ENCODE measurements at places on chromosomes 11 and 22.

GRCh38 chr11:17927041-17927440, 85.8 kb downstream of the SERGEF start:
- no peak overlapping the region for H3K4me3 ChIP-seq
- H3K4me1 ChIP-seq = no peaks in the 10 kb centered on the region
- H3K27me3 ChIP-seq = no peaks in the 10 kb centered on the region
- no peak overlapping the region for H3K27ac ChIP-seq
- DNase-seq = no peak

DNA sequence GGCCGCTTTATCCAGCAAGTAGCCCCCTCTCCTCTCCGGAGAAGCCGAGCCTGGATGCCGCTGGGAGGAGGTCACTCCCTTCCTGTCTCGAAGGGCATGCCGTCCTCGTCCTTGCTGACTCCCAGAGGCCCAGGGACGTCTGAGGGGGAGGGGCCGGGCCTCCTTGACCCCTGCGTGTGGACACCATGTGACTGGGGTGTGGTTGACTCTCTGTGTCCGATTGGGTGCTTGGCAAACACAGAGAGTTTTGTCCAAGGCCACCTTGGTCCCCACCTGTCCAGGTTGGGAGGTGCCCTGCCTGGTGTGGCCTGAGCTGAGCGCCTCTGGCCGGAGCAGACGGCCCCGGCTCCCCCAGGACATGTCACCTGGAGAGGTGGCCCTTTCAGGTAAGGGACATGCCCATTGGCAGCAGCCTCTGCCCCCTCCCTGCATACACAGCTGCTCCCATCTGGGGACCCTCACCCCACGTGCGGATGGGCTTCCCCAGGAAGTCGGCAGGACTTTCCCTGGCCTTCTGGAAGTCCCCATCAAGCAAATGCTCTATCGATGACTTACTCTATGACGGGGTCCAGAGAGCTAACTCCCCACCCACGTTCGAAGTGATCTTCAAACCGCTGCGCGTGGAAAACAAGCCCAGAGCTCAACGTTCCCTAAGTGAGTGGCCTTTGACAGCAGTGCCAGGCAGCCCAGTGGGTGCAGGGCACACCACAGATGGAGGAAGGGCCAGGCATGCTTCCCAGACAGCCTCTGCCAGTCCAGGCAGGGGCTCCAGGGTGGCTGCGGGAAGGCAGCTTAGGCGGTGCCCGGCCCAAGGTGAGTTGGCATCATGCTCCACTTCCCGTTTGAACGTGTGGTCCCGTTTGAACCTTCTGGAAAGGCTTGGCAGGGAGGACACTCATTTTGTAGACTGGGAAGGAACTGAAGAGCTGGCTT, at the start of gene SMIM38:
SMIM38 (plus strand) TSS at position 634 of the 933 bp plus-strand sequence. CDS start 1,912 bp downstream, outside the sequence.
- peaks cover 19% of the 10 kb centered on the region for H3K27me3 ChIP-seq
- H3K36me3 ChIP-seq = no peaks in the 10 kb centered on the region
- H3K4me1 ChIP-seq = no peaks in the 10 kb centered on the region
- no peak for DNase-seq
- no peak within 1 kb of the TSS for H3K27ac ChIP-seq

DNA sequence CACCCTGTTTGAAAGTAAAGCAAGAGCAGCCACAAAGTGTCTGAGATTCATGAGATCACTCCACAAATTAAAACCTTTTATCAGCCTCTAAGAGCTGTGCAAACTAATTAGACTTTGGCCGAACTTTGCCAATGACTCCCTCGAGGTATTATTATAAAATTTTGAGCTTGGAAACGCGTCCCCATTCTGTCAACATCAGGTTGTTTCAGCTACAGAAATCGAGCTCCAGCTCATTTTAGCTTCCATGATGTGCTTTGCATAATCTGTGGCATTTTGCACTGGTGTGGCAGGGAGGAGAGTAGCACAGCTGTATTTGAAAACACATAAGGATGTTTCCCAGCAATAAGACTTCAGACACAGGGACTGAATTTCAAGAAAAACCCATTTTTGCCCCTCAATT, 872.2 kb downstream of the NTM start:
- H3K27me3 ChIP-seq = no peaks in the 10 kb centered on the region
- H3K4me3 ChIP-seq = no peak overlapping the region
- H3K4me1 ChIP-seq = no peaks in the 10 kb centered on the region

DNA sequence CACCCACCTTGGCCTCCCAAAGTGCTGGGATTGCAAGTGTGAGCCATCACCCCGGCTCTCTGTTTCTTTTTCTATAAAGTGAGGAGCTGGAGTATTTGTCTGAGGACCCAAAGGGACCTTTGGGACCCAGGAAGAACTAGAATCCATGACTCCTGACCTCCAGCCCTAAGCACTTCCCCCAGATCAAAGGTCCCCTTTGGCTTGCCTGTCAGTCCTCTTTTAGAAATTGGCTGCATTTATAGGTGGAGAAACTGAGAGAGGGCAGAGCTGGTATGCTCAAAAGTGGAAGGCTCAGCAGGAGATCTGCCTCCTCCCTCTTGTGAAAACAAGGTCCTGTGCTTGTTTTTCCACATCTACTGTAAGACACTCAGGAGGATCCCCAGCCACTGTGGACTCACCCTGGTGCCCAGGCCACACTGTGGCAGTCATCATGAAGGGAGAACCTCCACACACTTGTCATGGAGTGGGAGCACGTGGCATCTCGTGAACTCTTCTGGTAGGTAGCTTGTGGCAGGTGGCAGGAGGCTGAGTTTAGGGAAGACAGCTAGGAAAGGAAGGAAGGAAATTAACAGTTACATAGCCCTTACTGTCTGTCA, 12.4 kb upstream of the PLEKHA7 start:
- no peak for DNase-seq
- H3K4me3 ChIP-seq = no peak overlapping the region

- no peaks in the 10 kb centered on the region for H3K4me1 ChIP-seq
- no peak for DNase-seq
- no peaks in the 10 kb centered on the region for H3K36me3 ChIP-seq
- H3K27ac ChIP-seq = no peak overlapping the region
Measured at GRCh38 chr11:131350872-131351271, 19.5 kb upstream of the NTM start.

DNA sequence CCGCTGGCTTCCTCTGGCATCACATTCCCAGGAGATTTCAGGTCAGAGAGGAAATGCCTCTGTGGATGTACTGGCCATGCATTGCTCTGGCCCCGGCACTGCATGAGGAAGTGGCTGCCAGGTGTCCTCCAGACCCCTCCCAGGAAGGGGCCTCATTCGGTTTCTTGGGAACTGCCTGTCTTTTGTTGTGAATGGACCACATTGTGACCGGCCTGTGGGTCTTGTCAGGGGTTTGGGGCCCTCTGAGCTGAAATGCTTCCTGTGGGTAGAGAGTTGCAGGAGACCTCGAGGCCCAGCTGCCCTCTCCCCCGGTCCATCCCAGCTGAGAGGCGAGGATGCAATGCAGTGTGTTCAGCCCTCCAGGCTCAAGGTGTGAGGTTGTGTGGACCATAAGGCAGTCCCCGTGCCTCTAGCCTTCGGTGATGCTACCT, 18.8 kb upstream of the ST3GAL4 start:
- DNase-seq = no peak
- H3K4me3 ChIP-seq = no peak overlapping the region
- no peaks in the 10 kb centered on the region for H3K27me3 ChIP-seq
- peak overlapping the region; percentile 52 for H3K27ac ChIP-seq
- peaks cover 25% of the 10 kb centered on the region for H3K36me3 ChIP-seq

- no peaks in the 10 kb centered on the region for H3K36me3 ChIP-seq
- no peak overlapping the region for H3K4me3 ChIP-seq
- DNase-seq = no peak
Measured at GRCh38 chr11:119599864-119600541, 129.0 kb downstream of the NECTIN1 start.

GRCh38 chr11:133204158-133204557, 328.1 kb downstream of the OPCML start:
- H3K4me1 ChIP-seq = no peaks in the 10 kb centered on the region
- no peaks in the 10 kb centered on the region for H3K36me3 ChIP-seq
- no peak for DNase-seq
- H3K27ac ChIP-seq = no peak overlapping the region

DNA sequence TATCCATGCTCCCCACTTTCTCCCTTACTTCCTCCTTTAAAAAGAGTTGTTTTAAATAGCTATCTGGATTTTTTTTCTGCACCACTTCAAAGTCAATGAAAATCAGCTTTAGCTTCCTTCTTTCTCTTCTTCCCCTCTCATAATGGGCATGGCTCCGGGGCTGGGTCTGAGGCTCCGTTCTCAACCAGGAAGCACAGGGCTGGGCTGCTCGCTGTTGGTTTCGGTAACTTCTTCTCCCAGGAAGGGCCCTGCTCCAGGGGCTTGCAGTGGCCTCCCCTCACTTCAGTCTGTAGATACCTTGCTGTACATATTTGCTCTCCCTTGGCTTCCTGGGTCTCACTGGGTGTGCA, 23.8 kb downstream of the MICAL2 start:
- H3K4me3 ChIP-seq = peak overlapping the region; percentile 3
- peaks cover 40% of the 10 kb centered on the region for H3K4me1 ChIP-seq
- peak; percentile 48 for DNase-seq
- H3K27me3 ChIP-seq = peaks cover 4% of the 10 kb centered on the region
- peaks cover 5% of the 10 kb centered on the region for H3K36me3 ChIP-seq
- peak overlapping the region; percentile 62 for H3K27ac ChIP-seq

DNA sequence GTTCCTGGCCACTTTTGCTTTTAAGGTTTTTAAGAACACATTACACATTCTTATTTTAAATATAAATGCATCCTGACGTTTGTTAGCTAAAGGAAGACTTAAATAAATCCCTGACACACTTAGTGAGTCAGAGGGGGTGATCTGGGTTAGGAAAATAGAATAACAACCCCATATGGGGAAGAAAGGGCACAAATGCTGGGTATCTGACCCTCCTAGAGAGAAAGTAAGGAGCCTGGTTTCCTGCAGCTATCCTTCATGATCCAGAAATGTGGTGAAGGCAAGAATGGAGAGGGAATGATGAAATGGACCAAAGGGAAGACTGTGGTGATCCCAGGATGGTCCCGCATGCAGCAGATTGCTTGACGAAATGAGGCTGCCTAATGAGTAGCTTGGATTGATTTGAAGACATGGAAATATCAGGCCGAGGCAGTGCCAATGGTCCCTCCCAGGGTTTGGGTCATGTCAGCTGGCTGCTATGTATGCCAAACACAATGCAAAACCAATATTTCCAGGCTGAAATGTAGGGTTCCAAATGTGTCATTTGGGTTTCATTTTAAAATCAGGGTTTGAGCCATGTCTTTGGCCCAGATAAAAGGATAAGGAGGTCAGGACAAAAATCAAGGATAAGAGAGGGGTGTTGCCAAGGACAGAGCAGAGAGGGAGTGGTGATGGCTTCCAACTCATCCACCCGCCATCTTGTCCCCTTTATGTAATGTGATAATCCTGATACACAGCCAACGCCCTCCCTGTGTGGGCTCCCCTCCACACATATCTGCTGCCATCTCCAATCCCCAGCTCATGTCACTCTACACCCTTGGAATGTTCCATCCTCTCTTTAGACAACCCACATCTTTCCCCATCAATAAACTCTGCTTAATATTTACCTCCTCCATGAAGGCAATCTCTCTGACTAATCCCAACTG, 135.1 kb upstream of the PITPNB start:
- H3K27ac ChIP-seq = no peak overlapping the region
- H3K4me1 ChIP-seq = no peaks in the 10 kb centered on the region
- H3K27me3 ChIP-seq = peaks cover 11% of the 10 kb centered on the region
- H3K4me3 ChIP-seq = no peak overlapping the region
- DNase-seq = no peak
- no peaks in the 10 kb centered on the region for H3K36me3 ChIP-seq

DNA sequence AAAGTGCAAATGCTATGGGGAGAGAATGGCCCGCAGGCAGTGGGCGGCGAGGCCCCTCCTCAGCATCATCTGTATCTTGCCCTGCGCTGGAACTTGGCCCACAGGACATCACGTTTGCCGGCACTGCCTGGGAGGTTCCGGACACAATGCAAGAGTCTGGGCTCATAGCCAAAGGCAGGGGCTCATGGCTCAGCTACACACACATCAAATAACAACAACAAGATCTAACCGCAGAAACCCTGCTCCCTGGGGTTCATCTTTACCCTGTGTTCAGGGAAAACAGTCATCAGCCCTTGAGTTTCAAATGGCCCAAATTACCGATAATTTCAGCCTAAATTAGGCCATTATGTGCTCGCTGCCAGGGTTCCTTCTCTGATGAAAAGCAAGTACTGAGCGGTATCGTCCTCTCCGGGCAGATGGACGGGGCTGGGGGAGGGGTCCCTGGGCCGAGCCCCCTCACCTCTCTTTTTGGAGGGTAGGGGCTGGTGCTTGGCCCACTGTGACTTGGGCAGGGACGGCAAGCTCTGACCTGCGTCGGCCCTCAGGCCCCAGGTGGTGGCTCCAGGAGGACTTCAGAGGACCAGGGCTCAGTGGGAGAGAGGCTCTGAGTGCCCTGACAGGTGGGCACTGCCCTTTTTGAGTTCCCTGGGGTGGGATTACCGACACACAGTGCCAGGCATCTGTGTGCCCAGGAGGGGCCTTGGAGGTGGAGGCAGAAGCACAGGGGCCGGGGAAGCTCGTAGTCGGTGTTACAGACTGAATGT, 25.0 kb upstream of the GAL start:
- H3K36me3 ChIP-seq = no peaks in the 10 kb centered on the region
- no peak overlapping the region for H3K4me3 ChIP-seq
- no peak for DNase-seq
- no peaks in the 10 kb centered on the region for H3K4me1 ChIP-seq
- H3K27me3 ChIP-seq = peaks cover 16% of the 10 kb centered on the region

- H3K27ac ChIP-seq = no peak overlapping the region
- DNase-seq = no peak
- peaks cover 11% of the 10 kb centered on the region for H3K36me3 ChIP-seq
- no peaks in the 10 kb centered on the region for H3K4me1 ChIP-seq
- no peak overlapping the region for H3K4me3 ChIP-seq
- H3K27me3 ChIP-seq = no peaks in the 10 kb centered on the region
Measured at GRCh38 chr11:1472180-1473005, 14.2 kb downstream of the MOB2 start.

- H3K4me1 ChIP-seq = no peaks in the 10 kb centered on the region
- DNase-seq = no peak
- no peak overlapping the region for H3K27ac ChIP-seq
- H3K27me3 ChIP-seq = no peaks in the 10 kb centered on the region
Measured at GRCh38 chr22:48607901-48608662, 1219.6 kb downstream of the BRD1 start.

- H3K4me3 ChIP-seq = no peak overlapping the region
- H3K36me3 ChIP-seq = peaks cover 4% of the 10 kb centered on the region
- no peaks in the 10 kb centered on the region for H3K27me3 ChIP-seq
- no peak for DNase-seq
Measured at GRCh38 chr11:93526641-93527583, 16.3 kb downstream of the SMCO4 start.

DNA sequence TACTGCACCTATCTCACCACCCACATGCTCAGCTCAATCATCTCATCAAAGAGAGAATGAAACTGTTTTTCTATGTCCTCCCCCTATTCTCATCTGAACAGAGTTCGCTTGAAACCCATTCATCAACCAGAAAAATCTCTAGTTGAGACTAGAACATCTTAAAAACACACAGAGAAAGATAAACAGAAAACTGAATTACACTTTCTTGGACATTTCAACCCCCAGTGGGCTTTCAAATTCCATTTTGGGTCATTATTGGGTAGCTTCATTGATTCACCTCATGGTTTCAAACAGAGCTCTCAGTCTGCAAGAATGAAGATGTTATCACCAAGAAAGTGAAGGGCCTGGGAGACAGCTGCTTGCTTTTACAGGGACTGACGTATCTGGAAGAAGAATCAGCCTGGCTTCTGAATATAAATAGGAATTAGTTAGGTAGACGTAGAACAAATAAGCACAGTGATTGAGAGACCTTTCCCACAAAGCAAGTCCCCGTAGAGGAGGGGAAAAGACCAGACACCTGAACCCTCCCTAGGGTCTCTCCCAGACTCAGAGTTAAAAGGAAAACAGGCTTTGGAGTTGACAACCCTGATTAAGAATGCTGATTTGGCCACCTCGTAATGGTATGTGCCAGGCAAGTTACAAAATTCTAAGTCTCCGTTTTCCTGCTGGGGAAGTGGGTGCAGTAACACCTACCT, 155.7 kb downstream of the BBOX1 start:
- DNase-seq = no peak
- H3K4me1 ChIP-seq = no peaks in the 10 kb centered on the region
- no peak overlapping the region for H3K27ac ChIP-seq
- peaks cover 5% of the 10 kb centered on the region for H3K27me3 ChIP-seq

Data from activated naive CD4-positive, alpha-beta T cell treated with anti-CD3 and anti-CD28 coated beads, Interleukin-2, amount 10 ng/mL, durations not matched to agents 7 days and 5 days (primary cell).